ENCODE measurements at places on chromosomes 7 and 10.
A peak's percentile ranks its signal among the peaks of the same experiment; 100 is the strongest.

GRCh38 chr7:109844362-109844761 lies 1246.6 kb upstream of the LRRN3 start:
- DNase-seq, result no peak

DNA sequence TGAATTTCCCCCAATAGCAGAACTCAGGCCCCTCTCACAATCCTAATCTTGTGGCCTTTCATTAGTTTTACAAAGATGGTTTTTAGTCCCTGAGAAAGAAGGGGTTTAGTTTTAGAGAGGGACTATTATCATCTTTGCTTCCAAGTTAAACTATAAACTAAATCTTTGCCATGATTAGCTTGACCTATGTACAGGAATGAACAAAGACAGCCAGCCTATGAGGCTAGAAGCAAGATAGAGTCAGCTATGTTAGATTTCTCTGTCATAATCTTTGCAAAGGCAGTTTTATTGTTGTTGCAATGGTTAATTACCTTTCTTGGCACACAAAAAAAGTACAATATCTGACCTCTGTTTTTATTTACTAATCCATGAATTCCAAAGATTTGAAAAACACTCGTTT lies 19.1 kb downstream of the RNF133 start:
- no peak for DNase-seq

DNA sequence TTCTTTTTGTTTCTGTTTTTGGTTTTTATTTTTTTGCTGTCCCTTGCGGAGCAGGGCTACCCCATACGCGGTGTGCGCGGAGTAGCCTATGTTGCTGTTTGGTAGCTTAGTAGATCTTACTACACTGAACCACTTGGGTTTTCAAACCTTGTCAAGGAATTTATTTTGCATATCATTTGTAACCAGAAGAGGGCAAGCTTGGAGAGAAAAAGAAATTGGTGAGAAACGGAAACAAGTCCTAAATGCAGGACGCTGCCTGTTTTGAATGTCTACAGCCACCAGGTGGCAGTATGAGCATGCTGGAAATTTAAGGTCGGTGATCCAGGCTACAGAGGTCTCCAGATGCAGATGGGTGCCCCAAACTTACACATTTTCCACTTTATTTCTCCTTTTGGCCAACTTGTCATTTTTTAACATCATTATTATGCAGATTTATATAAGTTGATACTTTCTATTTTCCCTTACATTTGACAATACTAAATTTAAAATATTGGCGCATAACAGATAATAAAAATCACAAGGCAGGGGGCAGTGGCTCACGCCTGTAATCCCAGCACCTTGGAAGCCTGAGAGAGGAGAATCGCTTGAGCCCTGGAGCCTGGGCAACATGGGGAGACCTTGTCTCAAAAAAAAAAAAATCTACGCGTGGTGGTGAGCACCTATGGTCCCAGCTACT lies 15.3 kb upstream of the TRA2A start:
- peak; percentile 86 for DNase-seq

DNA sequence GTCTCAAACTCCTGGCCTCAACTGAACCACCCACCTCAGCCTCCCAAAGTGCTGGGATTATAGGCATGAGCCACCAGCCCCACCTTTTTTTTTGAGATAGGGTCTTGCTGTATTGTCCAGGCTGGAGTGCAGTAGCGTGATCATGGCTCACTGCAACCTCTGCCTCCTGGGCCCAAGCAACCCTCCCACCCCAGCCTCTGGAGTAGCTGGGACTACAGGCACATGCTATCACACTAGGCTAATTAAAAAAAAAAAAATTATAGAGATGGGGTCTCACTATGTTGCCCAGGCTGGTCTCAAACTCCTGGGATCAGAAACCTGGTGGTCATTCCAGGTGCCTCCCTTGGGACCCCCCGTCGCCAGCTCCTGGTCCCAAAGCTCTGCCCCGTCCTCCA lies 25.0 kb downstream of the GTF2IRD1 start:
- DNase-seq, result no peak

GRCh38 chr7:150967349-150967748 lies 10.8 kb downstream of the KCNH2 start:
- no peak for DNase-seq

DNA sequence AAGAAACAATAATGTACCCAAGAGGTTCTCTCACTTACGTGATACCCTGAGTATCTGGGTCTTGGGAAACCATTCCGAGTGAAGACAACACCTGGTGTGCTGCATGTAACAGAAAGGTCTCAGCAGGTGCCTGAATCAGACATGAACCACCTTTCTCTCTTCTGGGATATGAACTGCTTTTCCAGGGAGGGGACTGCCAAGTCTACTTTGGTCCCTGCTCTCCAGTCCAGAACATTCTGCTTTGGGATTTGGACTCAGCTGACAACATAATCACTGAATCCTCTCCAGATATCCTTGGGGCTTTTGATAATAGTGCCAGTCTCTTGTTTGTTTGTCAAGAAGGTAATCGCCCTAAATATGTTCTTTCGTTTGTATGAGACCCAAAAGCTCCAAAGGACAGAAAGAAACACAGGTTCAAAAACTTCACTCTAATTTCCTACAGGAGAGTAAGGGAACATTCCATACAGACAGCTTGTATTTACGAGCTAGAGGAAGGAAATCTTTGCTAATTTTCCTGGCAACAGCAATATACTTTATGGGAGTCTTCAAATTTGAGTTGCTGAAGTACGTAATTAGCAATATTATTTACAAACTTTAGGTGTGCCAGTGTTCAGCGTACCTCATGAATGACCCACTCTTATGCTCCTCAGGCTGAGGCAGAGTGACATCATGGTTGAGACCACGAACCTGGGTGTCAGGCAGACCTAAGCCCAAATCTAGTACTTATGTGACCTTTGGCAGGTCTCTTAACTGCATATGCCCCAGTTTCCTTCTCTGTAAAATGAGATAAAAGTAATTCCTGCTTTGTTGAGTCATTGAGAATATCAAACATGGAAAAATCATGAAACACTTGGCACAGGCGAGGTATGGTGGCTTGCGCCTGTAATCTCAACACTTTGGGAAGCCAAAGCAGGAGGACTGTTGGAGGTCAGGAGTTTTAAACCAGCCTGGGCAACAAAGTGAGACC lies 5.4 kb downstream of the ABLIM1 start:
- no peak for DNase-seq

GRCh38 chr10:120517196-120517595 lies 60.2 kb downstream of the PLPP4 start:
- DNase-seq, result peak; percentile 3

DNA sequence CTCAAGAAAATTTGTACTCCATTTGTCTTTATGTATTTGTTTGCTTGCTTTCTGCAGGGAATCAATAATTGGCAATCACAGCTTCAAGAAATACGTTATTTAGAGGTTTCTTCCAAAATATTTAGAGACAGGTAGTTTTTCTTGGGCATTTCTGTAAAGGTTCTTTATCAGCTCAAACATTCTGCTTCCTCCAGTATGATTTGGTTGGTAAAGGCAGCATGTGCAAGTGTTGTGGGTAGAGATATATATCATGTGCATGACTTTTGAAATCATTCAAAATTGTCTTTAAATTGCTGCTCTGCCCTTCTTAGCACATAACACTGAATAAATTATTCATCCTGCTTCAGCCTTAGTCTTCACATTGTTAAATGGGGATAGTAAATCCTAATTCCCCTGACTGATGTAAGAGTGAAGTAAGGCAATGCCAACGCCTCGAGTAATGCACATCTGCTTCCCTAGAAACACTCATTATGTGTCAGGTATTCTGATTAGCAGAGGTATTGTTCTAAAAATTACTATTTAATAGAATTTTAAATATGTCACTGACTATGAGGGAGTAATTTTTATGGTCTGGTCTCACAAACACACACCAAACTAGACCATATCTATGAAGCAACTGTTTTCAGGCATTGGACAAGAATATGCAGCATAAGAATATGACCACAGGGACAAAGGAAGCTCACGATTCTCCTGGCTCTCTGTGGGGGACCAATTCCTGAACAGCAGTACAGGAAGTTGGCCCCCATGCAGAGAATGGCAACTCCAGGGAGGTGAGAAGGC lies 77.3 kb upstream of the AKR1E2 start:
- DNase-seq, result no peak

DNA sequence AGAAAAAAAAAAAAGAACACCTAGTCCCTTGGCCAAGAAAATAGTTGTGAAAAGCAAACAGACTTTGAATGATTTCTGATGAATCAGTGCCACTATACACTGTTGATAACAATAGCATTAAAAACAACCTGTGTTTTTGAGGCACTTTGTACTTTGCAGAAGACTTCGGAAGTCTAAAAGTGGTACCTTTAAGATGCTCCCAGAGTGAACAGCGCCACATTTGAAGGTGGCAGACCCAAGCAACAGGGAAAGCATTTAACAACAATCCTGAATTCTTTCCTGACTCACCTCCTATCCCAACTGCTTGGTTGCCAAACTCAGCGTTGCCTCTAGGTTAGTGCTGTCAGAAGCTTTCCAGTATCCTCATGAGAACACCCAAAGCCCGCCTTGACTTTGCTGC lies 102.5 kb upstream of the CCDC6 start:
- no peak for DNase-seq

- no peak for DNase-seq
These were observed 27.4 kb upstream of the POU6F2 start for GRCh38 chr7:38950309-38950708.

- peak; percentile 71 for DNase-seq
These were observed 2.4 kb upstream of the EGR2 start for GRCh38 chr10:62818426-62819011.

DNA sequence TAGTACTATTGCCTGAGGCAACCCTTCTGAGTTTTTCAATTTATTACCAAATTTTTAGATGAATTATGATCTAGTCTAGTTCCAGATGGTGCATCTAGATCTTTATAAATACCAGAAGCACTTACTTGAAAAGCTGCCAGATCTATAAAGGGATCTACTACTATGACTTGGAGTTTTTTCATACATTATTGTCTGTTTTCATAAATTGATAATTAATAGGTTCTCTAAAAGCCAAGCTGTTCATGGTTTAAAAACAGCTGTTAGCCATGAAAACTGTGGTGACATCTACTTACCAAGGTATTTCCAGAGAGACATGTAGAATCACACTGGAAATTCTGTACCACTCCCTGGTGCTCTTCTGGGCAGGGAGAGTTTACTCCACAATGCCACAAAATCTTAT lies 786.5 kb upstream of the C7orf33 start:
- no peak for DNase-seq

DNA sequence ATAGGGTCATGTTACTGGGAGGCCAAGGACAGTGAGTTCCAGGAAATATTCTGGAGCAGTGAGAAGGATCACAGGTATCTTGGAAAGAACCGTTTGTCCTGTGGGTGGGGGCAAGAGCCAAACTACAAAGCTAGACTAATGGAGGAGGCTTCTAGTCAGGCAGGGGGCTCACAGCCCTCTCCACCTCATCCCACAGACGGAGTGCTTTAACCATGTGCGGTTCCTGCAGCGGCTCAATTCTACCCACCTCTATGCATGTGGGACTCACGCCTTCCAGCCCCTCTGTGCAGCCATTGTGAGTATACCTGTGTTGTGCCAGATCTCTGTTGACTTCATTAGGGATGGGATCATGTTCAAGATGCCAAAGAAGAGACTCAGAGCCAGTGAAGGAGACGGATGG lies 8.1 kb downstream of the SEMA4G start:
- DNase-seq, result no peak

- no peak for DNase-seq
These were observed 58.4 kb downstream of the CHCHD3 start for GRCh38 chr7:133023370-133024071.

DNA sequence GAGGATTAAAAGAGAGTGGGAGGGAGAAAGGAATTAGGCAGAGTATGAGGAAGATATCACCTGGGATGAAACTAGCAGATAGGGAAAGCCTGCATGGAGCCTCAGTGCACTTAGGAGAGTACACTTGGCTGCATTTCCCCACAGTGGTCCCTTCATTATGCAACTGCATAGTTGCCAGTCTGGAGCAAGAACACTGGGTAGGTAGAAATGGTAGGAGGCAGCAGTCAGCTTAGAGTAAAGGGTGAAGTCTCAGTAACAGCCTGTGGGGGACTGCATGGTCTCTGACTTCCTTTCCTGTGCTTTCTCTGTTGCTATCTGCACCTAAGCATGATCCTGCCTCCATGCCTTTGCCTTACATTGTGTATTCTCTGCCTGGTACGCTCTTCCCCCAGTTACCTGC lies 14.0 kb upstream of the PCGF5 start:
- DNase-seq, result no peak

DNA sequence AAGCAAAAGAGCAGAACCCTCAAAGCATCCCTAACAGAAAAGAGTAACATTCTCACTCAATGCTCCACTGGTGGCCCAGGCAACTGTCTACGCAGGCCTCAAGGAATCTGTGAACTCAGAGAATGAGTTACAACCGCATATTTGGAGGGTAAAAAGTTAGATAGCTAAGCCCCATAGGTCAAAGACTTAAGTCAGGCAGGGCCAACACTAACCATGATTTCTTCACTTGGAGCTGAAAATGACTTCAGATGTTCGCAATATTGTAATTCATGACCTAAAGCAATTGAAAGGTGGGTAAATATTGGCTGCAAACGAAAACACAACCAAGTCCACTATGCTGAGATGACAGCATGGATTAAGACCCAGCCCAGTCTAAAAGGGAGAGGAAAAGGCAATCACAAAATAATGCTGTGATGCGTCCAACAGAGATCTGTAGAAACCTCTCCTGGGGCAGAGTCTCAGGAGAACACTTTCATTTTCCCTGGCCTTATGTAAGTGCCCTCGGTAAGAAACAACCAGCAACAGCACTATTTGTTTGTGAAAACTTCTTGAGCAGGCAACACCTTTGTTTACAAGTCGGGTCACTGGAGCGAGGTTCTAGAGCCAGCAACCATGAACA lies 176.5 kb downstream of the TNS3 start:
- no peak for DNase-seq

GRCh38 chr10:36662571-36662970 lies 462.8 kb upstream of the ANKRD30A start:
- DNase-seq, result no peak

DNA sequence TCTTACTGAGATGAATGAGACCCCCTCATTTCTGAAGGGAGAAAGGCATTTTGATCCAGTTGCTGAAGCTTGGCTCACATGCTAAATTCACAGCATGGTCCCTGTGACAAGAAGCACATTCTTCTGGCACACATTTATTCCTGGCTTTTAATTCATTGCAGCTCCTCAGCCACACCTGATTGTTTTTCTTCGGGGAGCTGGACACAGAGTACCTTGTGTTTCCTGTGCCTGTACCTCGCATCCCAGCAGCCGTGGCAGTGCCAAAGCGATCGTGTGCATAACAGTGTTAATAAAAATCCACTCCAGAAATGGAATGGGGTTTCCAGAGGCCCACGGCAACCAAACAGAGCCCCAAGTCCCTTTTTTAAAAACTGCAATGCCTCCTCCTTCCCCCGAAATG lies 615.3 kb upstream of the MGMT start:
- no peak for DNase-seq

DNA sequence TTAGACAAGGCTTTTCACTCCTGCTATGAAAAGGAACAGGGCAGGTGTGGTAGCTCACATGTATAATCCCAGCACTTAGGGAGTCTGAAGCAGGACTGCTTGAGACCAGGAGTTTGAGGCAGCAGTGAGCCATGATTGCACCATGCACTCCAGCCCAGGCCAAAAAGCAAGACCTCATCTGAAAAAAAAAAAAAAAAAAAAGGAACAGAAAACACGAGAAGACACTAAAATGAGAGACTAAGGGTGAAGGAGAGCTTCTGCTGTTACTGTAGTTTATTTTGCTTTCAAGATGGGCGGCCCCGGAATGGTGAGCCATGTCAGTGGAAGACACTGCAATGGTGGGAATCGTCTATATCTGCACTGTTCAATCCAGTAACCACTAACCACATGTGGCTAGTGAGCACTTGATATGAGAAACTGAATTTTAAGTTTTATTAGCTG lies 9.9 kb downstream of the PIP4K2A start:
- DNase-seq, result peak; percentile 65

All from suppressor macrophage (primary cell).